Coronary artery (tissue), 2 donors: ENCODE measurements at places on chromosomes 13 and 19.
A peak's percentile ranks its signal among the peaks of the same experiment; 100 is the strongest.

DNA sequence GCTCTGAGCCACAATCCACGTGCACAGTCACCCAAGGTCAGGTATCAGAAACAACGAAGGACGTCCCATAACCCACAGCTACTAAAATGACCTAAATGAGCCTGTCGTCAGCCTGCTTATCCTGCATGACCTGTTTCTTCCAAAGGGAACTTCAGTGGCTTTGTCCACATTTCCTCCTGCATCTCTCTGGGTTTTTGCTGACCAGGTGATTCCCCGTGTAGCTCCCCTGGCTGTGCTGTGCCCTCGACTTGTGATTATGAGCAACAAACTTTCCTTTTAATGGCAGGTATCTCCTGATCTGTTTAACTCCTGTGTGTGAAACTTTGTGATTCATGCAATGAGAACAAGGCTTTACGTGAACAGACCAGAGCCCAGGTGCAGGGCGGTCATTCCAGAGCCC, 81.0 kb downstream of the PEG3 start:
- DNase-seq: no peak

DNA sequence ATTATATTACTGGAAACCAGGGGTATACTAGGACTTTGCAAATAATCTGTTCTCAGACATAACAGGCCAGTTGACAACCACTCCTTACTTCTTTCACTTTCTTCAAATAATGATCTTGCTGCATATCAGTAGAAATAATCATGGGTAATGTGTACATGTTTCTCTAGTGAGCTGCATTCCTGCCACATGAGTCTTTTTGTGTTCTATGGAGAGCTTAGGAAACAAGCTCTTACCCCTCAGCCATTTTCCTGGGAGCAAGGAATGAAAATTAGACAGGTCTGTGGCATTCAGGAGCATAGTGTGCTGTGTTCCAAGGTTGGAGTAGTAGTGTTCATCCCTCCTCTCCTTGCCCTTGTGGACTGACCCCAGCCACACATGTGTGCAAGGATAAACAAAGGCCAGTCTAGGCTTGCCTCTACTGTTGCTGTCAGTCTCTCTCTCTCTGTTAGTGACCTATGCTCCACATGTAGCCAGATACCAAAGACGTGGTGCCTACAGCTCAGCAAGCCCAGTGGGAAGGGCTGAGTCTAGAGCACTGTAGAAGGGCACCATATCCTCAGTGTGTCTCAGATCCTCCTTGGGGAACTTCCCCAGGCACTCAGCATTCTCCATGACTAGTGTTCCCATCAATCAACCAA, 11.5 kb upstream of the OXGR1 start:
- DNase-seq: no peak

DNA sequence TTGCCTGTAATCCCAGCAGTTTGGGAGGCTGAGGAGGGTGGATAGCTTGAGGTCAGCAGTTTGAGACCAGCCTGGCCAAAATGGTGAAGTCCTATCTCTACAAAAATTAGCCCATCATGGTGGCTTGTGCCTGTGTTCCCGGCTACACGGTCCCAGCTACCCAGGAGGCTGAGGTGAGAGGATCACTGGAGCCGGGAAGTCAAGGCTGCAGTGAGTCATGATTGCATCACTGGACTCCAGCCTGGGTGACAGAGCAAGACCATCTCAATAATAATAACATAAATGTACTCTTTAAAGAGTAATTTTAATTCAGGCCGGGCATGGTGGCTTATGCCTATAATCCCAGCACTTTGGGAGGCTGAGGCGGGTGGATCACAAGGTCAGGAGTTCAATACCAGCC, 38.7 kb downstream of the SKA3 start:
- DNase-seq: no peak

- DNase-seq: no peak
Measured at GRCh38 chr13:26628706-26629105, 71.2 kb downstream of the WASF3 start.

- no peak for DNase-seq
Measured at GRCh38 chr19:51641648-51642047, 5.0 kb downstream of the SIGLEC14 start.

GRCh38 chr13:65074248-65074647, 2155.9 kb downstream of the PCDH9 start:
- DNase-seq: no peak

GRCh38 chr13:73325723-73326558, 267.1 kb downstream of the KLF5 start:
- no peak for DNase-seq

DNA sequence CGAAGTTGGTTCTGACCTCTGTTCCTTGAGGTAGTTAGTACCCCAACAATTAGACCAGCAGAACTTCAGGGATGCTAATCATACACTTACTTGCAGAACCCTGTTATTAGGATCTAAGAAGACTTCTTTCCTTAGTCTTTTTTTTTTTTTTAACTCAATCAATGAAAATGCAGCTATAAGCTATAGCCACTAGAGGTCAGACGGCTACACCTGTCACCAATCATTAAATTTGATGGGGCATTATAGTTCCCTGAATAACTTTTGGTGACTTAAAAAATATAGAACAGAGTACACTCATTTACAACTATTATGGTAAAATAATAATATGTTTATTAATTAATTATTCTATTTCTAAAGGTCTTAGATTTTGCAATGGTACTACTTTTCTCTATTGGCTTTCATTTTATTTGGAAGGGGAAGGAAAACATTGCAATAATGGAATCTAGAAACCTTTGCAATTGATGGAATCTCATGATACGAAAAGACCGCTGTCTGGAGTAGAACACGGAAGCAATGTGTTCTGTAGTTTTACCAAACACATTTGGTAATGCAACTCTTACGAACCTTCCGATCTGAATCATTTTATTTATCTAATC, 483.2 kb downstream of the DIAPH3 start:
- DNase-seq: no peak

- no peak for DNase-seq
Measured at GRCh38 chr13:45752510-45752909, 50.4 kb downstream of the CBY2 start.

DNA sequence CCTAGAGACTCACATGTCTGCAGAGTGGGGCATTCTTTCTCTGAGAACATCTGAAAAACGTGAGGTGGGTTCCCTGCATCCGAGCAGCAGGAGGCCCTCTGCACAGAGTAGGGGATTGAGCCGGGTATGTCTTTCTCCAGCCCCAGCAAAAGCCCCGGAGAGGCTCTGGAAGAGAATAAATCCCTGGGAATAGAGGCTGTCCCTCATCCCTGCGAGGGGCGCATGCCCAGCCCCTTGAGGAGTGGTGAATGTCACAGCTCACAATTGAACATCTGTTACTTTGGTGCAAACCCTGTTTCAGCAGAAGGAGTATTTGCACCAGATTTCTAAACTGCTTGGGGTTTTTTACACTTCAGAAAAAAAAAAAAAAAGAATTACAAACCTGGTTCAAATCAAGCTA, 164.6 kb downstream of the FGF14 start:
- DNase-seq: no peak

DNA sequence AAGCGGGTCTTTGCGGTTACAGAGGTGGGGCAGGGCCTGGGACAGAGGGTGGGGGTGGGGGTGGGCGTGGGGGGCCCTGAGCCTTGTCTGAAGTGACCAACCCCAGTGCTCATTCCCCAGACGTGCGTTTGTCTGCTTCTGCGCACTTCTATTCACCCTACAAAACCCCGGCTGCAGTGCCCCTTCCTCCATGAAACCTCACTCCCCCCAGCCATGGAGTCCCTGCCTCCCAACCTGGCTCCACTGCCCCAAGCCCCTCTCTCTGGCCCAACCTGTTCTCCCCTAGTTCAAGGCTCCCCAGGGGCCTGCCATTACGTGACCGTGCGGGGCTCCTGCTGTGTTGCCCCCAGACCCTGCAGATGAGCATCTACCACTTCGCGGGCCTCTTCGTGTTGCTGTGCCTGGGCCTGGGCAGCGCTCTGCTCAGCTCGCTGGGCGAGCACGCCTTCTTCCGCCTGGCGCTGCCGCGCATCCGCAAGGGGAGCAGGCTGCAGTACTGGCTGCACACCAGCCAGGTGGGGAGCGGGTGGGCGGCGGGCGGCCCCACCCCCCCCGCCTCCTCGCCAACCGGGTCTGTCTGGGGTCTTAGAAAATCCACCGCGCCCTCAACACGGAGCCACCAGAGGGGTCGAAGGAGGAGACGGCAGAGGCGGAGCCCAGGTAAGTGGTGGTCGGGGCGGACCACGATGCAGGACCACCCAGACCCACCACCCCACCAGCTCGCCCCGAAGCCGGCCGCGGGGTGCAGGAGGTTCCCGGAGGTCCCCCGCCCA, 8.2 kb downstream of the GRIN3B start:
- DNase-seq: no peak

DNA sequence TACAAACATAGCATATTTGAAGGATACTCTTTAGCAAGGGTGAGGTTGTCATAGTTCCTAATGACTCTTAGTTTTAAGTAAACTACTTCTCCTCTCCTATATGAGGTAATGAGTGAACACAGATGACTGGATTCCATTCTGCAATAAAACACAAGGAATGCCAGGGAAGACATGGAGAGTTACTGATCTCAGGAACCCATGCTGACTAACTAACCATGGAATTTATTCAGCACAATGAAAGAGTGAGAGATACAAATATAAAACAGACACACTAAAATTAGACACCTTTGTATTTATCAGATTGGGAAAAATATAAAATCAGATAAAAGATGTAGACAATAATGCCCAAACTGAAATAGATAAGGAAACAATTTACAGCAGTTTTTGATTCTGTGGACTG, 1525.9 kb upstream of the SLC10A2 start:
- DNase-seq: no peak

DNA sequence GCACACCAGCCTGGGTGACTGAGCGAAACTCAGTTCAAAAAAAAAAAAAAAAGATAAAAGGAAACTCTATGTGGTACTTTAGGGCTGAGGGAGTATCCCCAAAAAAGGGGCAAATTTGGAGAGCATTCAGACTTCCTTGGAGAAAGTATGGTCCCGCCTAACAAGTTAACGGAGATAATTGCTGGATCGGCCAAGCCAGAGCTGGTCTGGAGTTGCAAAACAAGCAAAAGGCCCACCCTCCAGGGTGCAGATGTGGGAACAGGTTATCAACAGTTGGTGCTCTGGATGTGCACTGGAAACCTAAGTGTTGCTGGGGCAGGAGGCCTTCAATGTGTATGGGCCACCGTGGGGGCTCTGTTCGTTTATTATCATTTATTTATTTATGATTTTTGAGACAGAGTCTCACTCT, 2.8 kb downstream of the IQCN start:
- DNase-seq: no peak

GRCh38 chr19:51821921-51822320, 27.0 kb downstream of the FPR3 start:
- no peak for DNase-seq

DNA sequence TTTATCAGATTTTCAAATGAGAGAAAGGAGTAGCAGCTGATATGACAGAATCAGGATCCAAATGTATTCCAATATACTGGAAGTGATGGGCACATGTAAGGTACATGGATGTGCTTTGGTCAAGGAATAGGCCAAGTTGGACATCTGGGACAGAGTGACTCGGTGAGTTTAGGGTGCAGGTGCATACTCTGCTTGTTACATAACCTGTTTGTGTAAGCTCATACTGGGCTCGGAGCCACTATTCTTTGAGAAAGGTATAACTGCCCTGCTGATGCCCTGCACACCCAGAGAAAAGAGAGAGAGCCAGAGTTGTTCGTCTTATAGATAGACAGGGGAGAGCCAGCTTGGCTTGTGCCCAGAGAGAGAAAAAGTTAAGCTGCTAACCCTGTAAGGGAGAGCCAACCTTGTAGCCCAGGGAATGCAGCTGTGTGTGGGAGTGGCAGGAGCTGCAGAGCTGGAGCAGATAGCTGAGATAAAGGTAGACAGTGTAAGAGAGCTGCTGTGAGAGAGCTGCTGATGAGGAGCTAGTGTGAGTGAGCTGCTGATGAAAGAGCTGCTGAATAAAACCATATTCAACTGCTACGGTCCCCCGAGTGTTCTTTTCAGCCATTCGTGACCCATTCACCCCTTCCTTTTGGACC, 40.7 kb upstream of the N4BP2L1 start:
- DNase-seq: no peak

GRCh38 chr13:113411216-113412023, 41.9 kb downstream of the ADPRHL1 start:
- peak; percentile 88 for DNase-seq

DNA sequence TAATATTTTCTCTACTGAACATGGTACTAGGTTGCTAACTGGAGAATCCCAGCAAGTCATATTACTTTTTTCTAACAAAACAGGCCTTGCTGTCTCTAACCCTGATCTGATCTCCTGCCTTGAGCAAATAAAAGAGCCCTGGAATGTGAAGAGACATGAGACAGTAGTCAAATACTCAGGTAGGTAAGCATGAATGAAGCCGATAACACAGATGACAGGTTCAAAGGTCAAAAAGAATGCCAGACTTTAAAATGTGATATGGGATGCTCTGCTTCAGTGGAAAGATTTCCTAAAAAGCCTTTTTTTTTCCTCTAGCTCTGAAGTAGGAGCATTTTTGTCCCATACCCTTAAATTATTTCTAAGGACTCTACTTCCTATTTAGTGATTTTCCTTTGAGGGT, 28.7 kb downstream of the ZNF726 start:
- DNase-seq: no peak

- DNase-seq: no peak
Measured at GRCh38 chr19:19006213-19006612, 27.1 kb downstream of the SUGP2 start.

DNA sequence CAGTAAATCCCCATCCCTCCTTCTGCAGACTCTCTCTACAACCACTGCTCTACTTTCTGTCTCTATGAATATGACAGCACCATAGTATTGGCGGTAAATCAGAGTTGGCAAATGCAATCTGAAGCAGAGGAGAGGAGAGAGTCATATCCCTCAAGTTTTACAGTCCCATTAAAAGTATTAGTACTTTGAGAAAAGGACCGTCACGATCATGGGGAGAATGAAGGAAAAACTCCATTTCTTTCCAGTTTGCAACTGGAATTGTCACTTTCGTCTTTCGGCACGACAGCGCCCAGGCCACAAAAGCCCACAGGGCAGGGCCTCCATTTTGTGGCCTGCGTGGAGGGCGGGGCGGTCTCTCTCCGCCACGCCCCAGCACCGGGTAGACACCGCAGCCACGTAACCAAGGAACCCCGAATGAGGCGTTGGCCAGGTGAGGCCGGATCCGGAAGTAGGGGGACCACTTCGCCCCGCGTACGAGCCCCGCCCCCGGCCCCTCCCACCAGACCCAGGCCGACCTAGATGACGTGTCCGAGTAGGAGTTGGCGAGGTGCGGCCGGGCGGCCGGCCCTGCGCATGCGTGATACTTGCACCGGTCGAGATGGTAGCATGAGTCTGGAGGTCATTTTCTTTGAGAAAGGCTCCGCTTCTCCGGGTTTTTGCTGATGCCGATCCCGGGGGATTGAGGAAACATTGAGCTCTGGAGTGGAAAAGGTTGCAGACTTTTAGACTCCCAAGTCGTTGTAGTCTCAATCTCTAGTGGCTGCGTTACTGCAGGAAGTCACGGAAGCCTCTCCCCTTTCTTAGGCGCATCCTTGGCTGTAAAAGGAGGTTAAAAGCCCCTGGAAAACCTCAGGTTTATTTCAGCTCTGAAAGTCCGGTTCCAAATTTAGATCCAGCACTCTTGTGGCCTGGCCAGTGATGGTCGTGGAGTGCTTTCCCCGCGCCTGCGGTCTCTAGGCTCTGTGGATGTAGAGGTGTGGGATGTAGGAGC, 2.8 kb upstream of the TM9SF2 start:
- DNase-seq: peak; percentile 98
